Hematopoietic multipotent progenitor cell (in vitro differentiated cells): ENCODE measurements at places on chromosomes 2 and 18.

GRCh38 chr2:13141315-13141714, 424.6 kb downstream of the TRIB2 start:
- no peak for DNase-seq

GRCh38 chr2:196080526-196080925, 11.9 kb upstream of the DNAH7 start:
- no peak for DNase-seq

DNA sequence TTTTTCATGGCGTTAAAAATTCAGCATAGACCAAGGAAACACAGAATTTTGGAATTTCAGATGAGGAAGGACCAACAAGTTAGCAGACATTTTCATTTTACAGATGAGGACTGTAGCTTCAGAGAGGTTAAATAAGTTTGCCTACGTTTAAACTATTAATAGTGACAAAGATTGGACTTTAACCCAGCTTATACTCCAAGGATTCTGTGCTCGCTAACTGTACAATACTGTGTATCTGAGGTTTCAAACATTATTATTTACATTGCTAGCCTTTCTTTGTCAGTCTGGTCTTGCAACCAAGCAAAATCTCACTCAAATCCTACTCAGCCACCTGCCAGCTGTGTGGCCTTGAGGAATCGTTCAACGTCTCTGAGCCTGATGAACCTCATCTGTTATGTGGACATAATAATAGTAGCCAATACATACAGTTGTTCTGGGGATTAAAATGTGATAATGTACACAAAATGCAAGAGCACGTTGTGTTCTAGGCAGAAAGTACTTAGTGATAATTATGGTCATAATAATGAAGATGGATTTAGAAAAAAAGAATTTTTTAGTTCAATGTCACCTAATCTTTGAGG, 462.4 kb upstream of the TRIB2 start:
- no peak for DNase-seq

DNA sequence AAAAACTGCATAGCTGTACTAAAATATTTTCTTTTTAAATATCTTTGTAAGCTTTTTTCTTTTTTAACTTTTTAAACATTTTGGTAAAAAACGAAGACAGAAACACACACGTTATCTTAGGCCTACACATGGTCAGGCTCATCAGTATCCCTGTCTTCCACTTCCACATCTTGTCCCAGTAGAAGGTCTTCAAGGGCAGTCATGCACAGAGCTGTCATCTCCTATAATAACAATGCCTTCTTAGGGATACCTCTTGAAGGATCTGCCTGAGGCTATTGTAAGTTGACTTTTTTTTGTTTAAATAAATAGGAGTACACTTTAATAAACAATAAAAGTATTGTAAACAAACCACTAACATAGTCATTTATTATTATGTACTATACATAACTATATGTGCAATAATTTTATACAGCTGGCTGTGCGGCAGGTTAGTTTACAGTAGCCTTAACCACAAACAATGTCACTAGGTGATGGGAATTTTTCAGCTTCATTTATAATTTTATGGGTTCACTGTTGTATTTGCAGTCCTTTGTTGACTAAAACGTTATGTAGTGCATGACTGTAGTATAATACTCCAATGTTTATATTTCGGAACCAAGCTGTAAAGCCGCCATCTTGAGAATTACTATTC, 124.4 kb downstream of the MAP4K4 start:
- DNase-seq, result no peak

- no peak for DNase-seq
Observed at GRCh38 chr2:196591621-196592022, 47.9 kb upstream of the CCDC150 start.

DNA sequence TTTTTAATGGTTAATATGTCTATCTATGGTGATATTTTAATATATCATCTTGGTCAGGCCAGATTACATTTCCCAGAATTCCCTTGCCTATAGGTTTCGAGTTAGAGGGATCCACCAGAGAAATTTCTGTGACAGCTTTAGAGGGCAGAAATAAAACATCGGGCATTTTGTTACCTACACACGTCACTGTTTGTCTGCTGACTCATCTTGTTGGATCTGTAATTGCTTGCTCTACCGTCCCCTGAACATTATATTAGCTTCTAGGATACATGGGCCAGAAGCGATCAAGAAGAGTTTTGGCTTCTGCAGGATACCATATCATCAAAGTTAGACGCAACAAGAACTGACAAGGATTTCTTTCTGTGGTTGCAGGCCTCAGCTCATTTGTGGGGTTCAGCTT, 795.8 kb upstream of the GCFC2 start:
- DNase-seq, result no peak

- no peak for DNase-seq
Observed at GRCh38 chr2:233384811-233385488, 30.7 kb downstream of the DGKD start.

GRCh38 chr2:208306291-208306690, 40.2 kb downstream of the PIKFYVE start:
- no peak for DNase-seq

DNA sequence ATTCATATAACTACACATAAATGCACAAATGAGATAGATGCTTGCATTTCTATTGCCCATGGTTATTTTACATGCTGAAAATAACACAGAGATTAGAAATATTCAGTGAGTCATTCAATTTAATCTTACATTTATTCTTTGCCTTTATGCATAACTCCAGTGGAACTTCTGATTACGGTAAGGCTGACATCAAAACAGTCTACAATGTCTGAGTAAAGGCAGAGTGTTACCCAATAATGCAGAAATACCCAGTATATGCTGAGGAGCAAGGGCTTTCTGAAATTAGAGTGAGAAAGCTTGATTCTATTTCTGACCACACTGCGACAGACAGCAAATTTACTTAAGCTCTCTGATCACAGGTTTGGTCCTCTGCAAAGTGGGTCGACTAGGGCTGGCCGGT, 9.2 kb downstream of the NMI start:
- no peak for DNase-seq

GRCh38 chr2:101442042-101442666, 32.8 kb downstream of the RFX8 start:
- no peak for DNase-seq

GRCh38 chr2:12755384-12755783, 38.6 kb downstream of the TRIB2 start:
- DNase-seq, result no peak

DNA sequence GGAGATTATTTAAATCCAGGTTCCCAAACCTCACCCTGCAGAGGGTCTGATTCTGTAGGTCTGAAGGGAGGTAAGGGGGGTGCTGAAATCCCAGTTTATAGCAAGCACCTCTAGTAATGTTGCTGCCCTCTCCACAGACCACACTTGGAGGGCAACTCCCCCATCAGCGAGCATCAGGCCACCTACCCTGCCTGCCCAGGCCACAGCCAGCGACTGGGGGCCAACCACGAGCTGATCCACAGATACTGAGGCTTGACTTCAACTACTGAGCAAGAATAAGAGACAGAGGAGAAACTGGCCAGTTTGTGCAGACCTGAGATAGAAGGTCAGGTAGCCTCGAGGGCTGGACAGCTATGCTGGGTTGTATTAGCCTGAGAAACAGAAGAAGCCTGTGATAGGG, 36.3 kb upstream of the LBH start:
- no peak for DNase-seq

DNA sequence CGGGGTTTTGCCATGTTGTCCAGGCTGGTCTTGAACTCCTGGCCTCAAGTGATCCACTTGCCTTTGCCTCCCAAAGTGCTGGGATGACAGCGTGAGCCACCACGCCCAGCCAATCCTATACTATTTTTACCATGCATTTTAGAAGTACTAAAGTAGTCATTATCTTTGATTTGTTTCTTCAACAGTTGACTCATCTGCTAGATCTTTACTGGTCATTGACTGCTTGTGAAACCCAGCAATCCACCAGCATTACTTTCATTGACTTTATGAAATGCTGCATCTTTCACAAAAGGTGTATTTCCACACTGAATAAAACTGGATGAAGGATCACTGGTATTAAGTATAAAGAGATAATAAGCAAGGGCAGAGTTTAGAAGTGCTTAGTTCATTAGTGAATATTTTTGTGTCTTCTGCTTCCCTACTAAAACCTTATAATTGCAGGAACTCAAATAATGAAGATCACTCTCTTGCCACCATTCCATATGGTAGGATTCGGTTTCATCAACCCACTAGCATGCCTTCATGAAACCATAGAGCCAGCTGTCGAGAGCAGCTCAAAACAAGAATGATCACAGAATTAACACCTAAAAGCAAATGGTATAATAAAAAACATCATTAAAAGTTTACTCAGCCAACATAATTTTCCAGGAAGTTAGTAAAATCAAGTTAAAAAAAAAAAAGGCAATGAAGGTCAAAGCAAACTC, 33.1 kb downstream of the IRS1 start:
- DNase-seq, result no peak

DNA sequence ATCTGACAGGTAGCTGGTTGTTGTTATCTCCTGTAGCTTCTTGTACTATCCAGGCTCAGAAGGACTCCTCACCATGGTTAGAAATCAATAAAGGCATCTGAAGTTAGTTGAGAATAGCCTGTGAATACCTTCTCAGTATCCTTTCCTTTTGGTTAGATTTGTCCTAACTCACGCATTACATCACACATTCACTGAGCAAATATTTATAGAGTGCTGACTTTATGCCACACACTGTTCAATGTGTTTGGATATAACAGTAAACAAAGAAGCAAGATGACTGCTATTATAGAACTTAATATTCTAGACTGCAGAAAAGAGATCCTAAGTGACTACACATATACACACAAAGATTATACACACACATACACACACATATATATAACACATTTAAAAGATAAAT, 889.9 kb upstream of the CHAC2 start:
- no peak for DNase-seq

DNA sequence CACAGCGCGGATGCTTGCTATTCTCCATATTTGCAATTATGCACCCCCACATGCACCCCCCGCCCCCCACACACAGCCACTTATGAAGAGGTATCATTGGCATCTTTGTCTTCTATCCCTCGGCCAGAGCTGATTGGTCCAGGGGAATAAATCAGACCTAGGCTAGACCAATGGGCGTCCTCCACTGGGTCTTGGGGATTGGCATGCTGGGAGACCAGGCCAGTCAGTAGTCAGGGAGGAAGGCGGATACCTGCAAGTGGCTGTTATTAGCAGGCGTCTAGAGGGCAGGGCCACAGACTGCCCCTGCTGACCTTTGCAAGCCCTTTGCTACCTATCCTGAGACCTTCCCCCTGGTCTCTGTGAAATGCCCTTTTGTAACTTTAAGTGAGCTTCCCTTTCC, 30.0 kb downstream of the ATOH8 start:
- no peak for DNase-seq

GRCh38 chr2:224173933-224174332, 134.8 kb upstream of the SERPINE2 start:
- DNase-seq, result no peak

- no peak for DNase-seq
Observed at GRCh38 chr2:48423376-48423775, 106.6 kb upstream of the STON1 start.
